Esophagus muscularis mucosa (tissue), 4 donors: ENCODE measurements at places on chromosomes 5 and 9.

GRCh38 chr9:87642330-87643106 lies 83.4 kb upstream of the CTSL start:
- no peak for DNase-seq

DNA sequence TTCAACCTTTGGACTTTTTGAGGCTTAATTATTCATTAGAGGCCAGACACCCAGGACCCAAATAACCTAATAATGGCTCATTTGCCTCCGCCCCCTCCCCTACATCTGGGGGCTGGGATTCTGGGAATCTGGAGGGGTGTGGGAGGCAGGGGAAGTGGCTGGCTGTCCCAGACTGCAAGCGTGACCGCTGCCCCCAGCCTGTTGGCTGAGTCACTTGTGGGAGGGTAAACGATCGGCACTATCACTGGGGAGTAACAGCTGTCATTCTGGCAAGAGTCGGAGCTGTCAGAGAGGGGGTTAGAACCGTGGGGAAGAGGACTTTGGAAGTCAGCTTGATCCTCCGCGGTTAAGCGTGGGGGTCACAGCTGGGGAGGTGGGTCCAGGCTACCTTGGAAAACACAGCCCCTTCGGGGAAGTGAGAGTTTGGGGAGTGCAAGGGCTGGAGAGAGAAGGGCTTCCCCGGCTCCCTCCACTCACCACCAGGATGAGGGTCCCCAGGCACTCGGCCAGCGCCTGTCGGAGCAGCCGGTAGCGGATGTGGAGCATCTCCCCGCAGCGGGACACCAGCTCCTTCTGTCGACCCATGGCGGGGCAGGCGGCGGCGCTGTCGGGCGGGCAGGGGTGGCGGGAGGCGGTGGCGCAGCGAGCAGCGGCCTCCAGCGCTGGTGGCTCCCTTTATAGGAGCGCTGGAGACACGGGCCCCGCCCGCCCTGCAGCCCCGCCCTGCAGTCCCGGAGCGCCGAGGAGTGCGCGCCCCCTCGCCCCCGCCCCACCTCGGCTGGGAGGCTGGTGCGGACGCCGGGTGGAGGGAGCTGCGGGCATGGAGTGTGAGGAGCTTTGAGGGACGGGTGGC lies at the start of gene AQP3:
Gene AQP3 (minus strand): TSS at position 648 of the 853 bp plus-strand sequence. CDS start 63 bp downstream, at position 585.
- DNase-seq, result no peak

- DNase-seq, result no peak
Measured at GRCh38 chr9:129849901-129850300, 14.6 kb downstream of the USP20 start.

- DNase-seq, result no peak
Measured at GRCh38 chr5:127338501-127338900, 47.9 kb downstream of the MEGF10 start.

GRCh38 chr5:142072488-142072887 lies 36.1 kb upstream of the NDFIP1 start:
- no peak for DNase-seq

DNA sequence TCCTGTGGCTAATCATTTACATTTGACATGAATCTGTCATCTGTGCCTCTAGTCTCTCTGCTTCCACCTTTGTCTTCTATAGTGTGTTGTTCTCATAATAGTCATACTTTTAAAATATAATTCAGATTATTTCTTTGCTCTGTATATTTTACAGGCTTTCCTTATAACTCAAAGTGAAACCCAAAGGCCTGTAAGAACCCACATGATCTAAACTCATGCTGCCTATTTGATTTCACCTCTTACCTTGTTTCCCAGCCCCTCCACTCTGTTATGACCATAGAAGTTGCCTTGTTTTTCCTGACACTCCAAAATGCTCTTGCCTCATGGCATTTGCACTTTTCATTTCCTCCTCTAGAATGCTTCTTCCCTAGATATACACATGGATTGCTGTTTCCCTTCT lies 74.2 kb downstream of the COMMD10 start:
- no peak for DNase-seq

DNA sequence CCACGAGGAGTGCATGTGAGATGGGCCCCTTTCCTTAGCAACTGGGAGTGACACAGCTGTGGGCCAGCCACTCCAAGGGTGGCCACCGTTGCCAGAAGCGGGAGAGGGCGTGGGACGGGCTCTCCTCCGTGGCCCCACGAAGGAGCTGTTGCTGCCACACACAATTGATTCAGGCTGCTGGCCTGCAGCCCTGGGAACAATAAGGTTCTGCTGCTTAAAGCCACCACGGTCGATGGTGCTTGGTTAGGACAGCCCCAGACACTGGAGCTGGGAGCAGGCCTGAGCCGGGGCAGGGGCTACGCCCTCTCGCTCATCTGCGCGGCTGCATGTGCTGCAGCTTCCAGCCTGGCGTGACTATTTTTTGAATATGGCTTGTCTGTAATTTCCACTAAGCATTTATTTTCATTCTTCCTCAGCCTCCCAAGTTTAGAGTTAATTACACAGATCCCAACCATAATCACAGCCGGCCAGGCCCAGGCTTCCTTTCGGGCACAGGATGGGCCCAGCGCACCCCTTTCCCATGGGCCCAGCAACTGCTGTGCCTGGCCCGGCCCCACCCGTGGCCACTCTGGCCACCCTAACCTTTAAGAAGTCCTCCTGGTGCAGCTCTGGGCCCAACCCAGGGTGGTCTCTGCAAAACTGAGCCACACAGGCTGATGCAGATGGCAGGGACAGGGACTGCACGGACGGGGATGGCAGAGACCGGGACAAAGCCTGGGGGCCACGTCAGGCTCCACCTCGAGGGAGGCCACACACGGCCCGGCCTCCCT lies 49.7 kb downstream of the VAV2 start:
- no peak for DNase-seq

DNA sequence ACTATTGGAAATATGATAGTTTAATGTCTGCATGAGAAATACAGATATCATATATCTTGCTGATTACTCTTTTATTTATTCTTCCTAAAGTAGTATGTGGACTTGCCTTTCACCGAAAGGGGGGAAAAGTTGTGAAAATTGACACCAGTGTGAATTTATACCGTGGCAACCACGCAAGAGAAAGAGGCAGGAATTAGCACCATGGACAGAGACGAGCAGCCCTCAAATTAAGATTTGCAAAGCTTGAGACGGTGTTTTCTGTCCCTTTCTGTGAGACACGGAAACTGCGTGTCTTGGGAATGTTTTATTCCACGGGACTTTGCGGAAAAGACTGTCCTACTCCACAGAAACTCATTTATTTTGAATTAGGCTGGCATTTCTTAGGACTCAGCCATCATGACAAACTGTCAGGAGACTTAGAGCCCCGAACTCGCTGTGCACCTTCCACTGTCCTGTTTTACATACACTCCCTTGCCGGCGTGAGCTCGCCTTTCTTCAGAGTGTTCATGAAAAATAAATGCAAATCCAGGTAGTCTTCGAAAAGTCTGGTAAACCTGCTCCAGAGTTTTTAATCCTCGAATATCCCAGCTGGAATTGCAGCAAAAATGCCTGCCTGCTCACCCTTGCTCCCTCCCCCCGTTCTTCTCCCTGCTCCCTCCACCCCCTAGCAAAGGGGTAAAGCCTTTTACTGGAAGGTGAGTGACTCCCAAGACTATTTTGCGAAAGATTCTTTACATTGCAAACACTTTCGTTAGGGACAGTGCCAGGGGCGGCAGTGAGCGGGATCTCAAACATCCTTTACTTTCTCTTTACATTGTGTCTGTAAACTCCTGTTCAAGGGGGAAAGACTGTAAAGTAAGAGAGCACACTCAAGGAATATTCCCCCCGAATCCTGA lies 3.8 kb upstream of the ELAVL2 start:
- DNase-seq, result no peak

GRCh38 chr5:152329207-152329606 lies 75.9 kb downstream of the NMUR2 start:
- DNase-seq, result no peak

DNA sequence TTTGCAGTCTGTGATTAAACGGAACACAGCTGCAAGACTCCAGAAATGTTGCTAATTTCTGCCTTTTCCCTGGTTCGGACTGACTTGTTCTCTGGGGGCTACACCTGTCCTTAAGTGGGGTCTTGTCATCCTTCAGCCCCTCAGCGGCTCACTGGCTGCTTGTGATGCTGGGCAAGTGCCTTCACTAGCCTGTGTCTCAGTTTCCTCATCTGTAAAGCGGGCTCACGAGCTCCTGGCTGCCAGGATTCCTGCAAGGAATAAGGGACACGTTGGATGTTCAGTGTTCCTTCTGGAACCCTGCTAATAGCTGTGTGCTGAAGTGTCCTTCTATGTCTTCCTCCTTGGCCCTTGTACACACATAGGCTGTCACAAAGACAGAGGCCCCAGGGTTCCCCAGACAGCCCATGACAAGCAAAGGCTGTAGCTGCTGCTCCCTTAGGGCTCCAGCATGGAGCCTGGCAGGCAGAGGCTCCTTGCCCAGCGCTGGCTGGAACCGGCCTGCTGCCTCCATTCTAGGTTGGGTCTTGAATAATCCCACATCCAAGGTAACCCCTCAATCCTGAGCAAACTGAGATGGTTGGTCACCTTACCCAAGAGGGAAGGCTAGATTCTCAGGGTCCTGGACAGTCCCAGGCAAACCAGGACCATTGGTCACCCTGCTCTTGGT lies 116.1 kb downstream of the GAPVD1 start:
- no peak for DNase-seq

GRCh38 chr5:50702615-50703366 lies 36.4 kb downstream of the PARP8 start:
- no peak for DNase-seq

- DNase-seq, result no peak
Measured at GRCh38 chr9:23538461-23539003, 287.5 kb downstream of the ELAVL2 start.

DNA sequence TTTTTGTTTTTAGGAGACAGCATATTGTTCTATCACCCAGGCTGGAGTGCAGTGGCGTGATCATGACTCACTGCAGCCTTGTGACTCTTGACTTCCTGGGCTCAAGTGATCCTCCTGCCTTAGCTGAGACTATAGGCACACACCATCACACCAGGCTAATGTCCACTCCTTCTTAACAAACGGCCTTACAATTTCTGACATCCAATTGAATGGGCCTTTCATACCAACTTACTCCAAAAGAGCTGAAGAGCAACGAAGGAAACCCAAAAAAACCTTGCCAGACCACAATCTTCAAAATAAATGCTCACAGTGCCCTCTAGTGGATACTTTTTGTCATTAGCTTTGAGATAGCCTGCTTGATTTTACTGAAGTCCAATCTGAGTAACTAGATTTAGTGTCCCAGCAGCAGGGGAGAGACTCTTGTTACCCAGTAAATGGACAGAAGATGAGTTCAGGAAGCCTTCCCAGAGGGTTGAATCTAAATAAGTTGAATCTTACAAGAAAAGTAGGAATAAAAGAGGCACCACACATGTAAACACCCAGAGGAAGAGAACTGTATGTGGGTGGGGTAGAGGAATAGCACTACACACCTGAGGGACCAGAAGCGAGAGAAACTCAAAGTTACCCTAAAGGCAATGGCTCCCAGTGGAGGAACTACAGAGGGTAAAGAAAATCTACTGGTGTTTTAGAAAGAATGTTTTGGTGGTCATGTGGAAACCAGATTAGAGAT lies 9.3 kb downstream of the ZNF622 start:
- DNase-seq, result no peak

DNA sequence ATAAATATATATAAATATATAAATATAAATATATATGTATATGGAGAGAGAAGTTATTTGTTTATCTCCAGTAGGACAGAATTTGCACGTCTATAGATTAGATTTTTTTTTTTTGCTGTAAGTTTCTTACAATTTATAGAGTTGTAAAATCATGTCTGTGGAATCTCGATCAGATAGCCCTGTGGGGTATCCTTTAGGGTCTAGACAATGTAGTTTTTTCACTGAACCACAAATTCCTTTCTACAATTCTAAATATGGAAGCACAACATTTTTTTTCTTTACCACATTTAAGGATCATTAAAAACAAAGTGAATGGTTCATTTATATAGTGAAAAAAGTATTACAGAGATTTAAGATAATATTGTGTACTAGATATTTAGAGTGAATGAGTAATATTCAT lies 384.2 kb upstream of the ZNF608 start:
- DNase-seq, result no peak

- DNase-seq, result peak; percentile 95
Measured at GRCh38 chr9:41229408-41230401, 40.6 kb upstream of the ZNG1F start.

DNA sequence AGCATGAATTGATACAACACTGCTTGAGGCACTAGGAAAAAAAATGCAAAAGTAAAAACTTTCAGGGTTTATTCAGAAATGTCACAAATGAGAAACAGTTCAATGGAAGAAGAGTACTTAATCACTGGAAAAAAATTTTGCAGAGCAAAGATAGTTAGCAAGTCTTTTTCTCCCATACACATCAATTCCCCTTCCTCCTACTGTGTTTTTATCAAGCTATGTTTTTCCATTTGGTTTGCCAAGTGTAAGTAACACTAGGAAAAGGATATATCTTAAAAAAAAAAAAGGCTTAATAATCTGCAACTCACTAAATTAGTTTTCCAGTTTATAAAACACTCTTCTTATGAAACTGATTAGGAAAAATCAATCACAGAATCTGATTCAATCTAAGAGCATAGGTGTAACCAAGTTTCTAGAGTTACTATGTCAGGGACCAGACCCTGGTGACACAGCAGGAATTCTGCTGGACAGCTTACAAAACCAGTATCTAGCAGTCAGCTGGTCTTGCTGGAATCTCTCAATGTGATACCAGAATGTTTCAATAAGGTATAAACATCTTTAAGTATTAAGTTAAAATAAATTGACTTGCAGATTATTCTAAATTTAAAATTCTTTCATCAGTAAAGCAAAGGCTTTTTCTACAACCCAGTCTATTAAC lies 34.7 kb downstream of the RNF145 start:
- no peak for DNase-seq
